Mucosa of gallbladder (tissue), 1 donor: ENCODE measurements at places on chromosomes 2 and 18. TPM values are rescaled to one million over a fixed set of nuclear protein-coding genes. Genes with fewer than 3 reads are reported as not detected.

DNA sequence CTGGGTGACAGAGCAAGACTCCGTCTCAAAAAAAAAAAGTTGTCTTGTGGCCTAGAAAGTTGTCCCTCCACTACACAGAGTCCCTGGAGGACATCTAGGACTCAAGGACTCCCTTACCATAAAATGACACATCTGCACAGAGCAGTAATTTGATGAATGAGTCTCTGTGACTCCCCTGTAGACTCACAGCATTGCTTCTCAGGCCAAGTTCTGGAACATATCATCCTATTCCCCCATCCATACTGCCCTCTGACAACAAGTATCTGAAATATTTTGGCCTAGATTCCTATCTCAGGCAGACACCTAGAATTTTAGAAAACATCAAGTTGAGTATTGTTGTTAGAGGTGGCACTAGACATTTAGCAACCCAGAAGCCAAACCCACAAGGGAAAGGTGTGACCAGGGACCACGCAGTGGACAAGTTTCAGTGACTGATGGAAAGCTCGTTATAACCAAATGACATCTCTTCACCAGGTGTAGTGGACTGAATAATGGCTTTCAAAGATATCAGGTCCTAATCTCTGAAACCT, 97.9 kb upstream of the ATP8B1 start:
- no peak for DNase-seq

- no peak for DNase-seq
Measured at GRCh38 chr2:182047544-182047943, 61.9 kb downstream of the PPP1R1C start.

DNA sequence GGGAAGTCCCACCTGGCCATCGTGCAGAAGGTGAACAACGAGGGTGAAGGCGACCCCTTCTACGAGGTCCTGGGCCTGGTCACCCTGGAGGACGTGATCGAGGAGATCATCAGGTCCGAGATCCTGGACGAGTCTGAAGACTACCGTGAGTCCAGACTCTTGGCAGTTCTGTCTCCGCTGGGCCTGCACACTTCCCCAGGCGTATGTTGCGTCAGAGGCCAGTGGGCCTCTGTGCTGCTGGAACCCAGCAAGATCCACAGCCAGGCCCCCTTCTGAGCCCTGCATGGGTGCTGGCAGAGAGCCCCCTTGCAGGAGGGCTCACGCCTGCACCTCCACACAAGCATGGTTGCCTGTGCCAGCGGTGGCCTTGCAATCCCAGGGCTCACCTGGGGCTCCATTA, 9.0 kb downstream of the CNNM3 start:
- no peak for DNase-seq

GRCh38 chr2:27262379-27263286, at the start of gene SLC30A3:
Gene SLC30A3 (minus strand): TSS chr2:27263047. CDS start chr2:27262906, 141 bp downstream.
- DNase-seq: peak; percentile 34

- no peak for DNase-seq
Measured at GRCh38 chr2:105778080-105778607, 33.4 kb downstream of the NCK2 start.

DNA sequence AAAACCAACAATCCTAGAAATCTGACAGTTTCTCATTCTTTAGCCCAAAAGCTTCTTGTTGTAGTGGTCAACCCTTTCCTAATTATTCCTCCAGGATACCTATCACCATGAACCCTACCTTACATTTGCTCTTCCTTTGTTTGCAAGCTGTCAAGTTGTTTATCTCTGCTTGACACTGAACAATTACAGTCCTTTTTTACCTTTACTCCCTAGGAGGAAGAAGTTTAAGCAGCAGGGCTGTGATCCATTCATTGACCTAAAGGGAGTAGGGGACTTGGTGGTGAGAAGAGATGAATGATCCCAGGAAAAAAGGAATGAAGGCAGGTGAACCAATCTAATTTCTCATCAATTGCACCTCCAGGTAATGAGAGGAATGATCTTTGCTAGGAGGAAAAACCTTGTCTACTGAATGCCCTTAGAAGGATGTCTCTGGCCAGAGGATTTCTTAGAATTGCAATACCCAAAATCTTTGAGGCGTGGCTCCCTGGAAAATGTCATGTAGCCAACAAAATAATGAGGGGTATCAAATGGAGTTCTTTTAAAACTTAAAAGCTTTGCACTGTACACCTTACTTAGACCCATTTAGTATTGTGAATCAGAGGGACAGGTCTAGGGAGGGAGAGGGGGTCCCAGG, 47.7 kb downstream of the MREG start:
- no peak for DNase-seq

- DNase-seq: no peak
Measured at GRCh38 chr2:98701230-98701629, 29.7 kb downstream of the MGAT4A start.

GRCh38 chr2:74690571-74690970, 36.5 kb downstream of the SEMA4F start:
- DNase-seq: peak; percentile 38

- no peak for DNase-seq
Measured at GRCh38 chr2:88088999-88089398, 21.4 kb downstream of the SMYD1 start.

DNA sequence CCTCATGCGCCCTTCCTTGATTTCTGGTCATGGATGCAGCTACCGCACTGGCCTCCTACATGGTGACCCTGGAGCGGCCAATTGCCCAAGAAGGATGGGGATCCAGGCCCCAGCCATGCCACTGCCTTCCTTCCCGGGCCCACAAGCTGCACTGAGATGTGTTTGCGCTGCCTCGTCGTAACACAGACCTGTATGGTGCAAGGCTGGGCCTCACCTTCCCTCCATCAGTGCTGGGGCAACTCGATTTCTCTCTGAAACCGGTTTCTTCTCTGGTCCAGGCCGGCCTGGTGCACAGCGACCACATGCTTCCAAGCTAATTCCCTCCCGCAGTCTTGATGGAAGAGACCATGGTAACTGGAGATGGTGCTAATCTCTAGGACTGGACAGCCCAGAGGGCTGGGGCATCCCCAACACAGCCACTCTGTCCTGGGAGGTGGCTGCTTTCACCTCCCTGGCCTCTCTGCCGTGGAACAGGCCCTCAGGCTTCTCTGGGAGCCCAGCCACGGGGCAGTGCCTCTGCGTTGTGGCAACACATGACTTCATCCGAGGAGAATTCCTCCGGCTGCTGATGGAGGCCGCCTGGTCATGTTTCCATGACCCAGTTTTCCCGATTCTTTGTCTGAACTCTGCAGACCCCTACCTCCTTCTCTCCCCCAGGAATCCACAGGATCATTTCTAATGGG, 184.2 kb downstream of the GLI2 start:
- DNase-seq: no peak

DNA sequence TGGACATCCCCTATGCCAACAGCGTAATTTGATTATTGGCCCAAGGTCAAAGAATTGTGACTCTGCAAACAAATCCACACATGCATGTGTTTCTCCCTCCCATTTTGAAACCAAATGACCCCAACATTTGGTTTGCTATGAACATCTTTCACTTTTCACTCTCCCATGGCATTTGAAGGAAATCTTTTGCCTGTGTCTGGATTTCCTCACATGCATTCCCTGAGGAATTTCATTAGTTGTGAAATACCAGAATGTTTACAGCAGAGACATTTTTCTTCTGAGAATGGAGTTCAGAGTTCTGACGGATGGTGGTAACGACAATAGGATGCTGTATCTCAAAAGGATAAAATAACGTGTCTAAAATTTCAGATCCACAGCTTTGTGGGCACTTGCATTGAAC, 60.3 kb upstream of the LMAN1 start:
- DNase-seq: no peak

DNA sequence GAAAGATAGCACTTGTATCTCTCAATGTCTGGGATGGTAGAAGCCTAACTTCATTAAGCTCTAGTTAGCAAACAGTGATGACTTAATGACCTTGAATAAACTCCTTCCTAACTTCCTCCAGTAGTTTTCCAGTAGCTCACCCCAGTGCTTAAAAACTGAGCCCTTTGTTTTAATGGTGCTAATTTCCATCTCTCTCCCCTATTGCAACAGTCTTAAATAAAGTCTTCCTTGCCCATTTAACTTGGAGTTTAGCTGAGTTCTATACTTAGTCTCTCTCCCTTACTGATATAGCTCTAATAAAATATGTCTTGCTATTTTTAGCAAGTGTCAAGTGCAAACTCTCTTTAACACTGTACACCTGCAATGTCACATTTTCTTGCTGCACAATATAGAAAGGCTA, 267.0 kb downstream of the CCDC85A start:
- DNase-seq: no peak

Gene PAX8
- 3.5 TPM for total RNA-seq

Gene CERKL
- 5.0 TPM for total RNA-seq

Gene PLGLB2
- 1.6 TPM for total RNA-seq

Gene RUFY4
- total RNA-seq: 0.17 TPM

Gene RTKN
- total RNA-seq: 86.4 TPM

Gene HOXD12
- not detected for total RNA-seq
